ENCODE measurements at places on chromosomes 2 and 18. TPM values are rescaled to one million over a fixed set of nuclear protein-coding genes. Genes with fewer than 3 reads are reported as not detected.

BOK gene
- total RNA-seq = 46.6 TPM

DES gene
- 7,366 TPM for total RNA-seq

GAD1 gene
- not detected for total RNA-seq

ACTG2 gene
- total RNA-seq = 5,559 TPM

YWHAQ gene
- 216 TPM for total RNA-seq

EPG5 gene
- total RNA-seq = 17.1 TPM

DNA sequence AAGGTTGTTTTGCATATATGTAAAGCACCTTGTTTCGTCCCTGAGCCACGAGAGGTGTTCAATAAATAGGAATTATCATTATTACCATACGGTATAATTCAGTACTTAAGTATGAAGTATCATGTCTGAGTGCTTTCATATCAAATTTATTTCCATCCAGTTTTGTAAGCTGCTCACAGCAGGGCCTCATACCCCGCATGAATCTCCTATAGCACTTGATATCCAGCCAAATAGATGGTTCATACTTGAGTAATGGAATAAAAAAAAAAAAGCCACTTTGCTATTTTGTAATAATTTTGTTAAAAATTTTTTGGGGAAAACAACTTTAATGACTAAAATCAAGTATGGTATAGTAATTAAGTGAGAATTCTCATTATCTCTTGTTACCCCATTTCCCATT lies 160.8 kb upstream of the NOSTRIN start:
- DNase-seq = no peak

- DNase-seq = no peak
These were observed 363.6 kb downstream of the CTNNA2 start for GRCh38 chr2:79876430-79876829.

- DNase-seq = no peak
These were observed 134.3 kb downstream of the KLHL29 start for GRCh38 chr2:23519334-23519651.

GRCh38 chr18:67954594-67954993 lies 438.1 kb upstream of the DSEL start:
- no peak for DNase-seq

DNA sequence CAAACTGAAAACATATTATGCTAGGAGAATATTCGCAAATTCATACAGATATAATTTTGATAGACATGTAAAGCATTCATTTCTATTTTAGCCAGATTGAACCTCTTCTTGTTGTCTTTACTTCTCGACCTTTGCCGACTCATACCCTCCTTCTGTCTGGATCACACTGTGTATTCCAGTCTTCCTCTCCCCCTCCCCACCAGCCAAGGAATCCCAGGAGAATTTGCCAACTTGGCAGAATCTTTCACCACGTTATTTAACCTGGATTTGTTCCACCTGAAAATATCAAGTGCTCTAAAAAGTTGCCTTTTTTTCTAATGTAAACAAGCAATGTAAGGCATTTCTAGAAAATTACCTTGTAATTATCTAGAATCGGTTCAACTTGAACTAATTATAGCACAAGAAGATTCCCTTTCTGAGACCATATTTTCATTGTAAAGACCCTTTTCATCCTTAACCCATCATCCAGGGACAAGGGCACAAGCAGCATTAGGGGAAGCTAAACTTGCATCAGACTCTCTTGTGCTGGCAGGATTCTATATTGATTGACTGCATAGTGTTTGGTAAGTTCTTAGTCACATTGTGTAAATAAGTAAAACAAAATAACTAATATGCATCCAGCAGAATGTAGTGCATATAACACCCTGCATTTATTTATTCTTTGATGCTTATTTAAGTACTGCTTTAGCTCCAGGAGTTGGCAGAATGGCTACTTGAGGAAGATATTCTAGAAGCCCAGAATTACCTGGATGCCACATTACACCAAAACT lies 1328.7 kb upstream of the NXPH2 start:
- no peak for DNase-seq

GRCh38 chr2:84792856-84793522 lies 87.9 kb downstream of the TRABD2A start:
- no peak for DNase-seq

GRCh38 chr2:5467178-5467905 lies 224.8 kb upstream of the SOX11 start:
- no peak for DNase-seq

- DNase-seq = no peak
These were observed 286.9 kb downstream of the MEIS1 start for GRCh38 chr2:66721776-66722175.
